ENCODE measurements at places on chromosomes 2 and 18. TPM values are rescaled to one million over a fixed set of nuclear protein-coding genes. Genes with fewer than 3 reads are reported as not detected.

GRCh38 chr2:85905187-85905666, 16.4 kb upstream of the ST3GAL5 start:
- H3K4me3 ChIP-seq, result no peak overlapping the region
- H3K4me1 ChIP-seq, result no peaks in the 10 kb centered on the region
- no peak for DNase-seq
- H3K27me3 ChIP-seq, result no peaks in the 10 kb centered on the region
- no peaks in the 10 kb centered on the region for H3K36me3 ChIP-seq

GRCh38 chr2:9812945-9813311, 30.3 kb upstream of the TAF1B start:
- H3K27ac ChIP-seq, result no peak overlapping the region
- DNase-seq, result no peak
- no peaks in the 10 kb centered on the region for H3K4me1 ChIP-seq
- H3K27me3 ChIP-seq, result no peaks in the 10 kb centered on the region
- no peak overlapping the region for H3K4me3 ChIP-seq

GRCh38 chr2:212892193-212892592, 259.2 kb downstream of the IKZF2 start:
- H3K36me3 ChIP-seq, result no peaks in the 10 kb centered on the region
- H3K27me3 ChIP-seq, result no peaks in the 10 kb centered on the region
- peak; percentile 15 for DNase-seq

GRCh38 chr2:174446531-174446930, 40.3 kb downstream of the GPR155 start:
- no peaks in the 10 kb centered on the region for H3K27me3 ChIP-seq
- H3K4me3 ChIP-seq, result no peak overlapping the region
- H3K27ac ChIP-seq, result no peak overlapping the region
- H3K36me3 ChIP-seq, result peaks cover 2% of the 10 kb centered on the region
- no peaks in the 10 kb centered on the region for H3K4me1 ChIP-seq

- H3K27me3 ChIP-seq, result no peaks in the 10 kb centered on the region
- H3K27ac ChIP-seq, result no peak overlapping the region
- no peaks in the 10 kb centered on the region for H3K36me3 ChIP-seq
- H3K4me1 ChIP-seq, result no peaks in the 10 kb centered on the region
- DNase-seq, result no peak
These were observed 111.6 kb upstream of the DNMT3A start for GRCh38 chr2:25453199-25453905.

The PGAP1 gene
- 11.5 TPM for total RNA-seq

The TCF23 gene
- not detected for total RNA-seq

The RPIA gene
- total RNA-seq, result 18.4 TPM
